IMR-90 (cell line): ENCODE measurements at places on chromosomes 7 and 10. TPM values are rescaled to one million over a fixed set of nuclear protein-coding genes. Genes with fewer than 3 reads are reported as not detected.
A peak's percentile ranks its signal among the peaks of the same experiment; 100 is the strongest.

The CLDN4 gene
- total RNA-seq = 2.9 and 3.9 TPM in 2 replicates

The CALHM3 gene
- not detected in 2 replicates for total RNA-seq

DNA sequence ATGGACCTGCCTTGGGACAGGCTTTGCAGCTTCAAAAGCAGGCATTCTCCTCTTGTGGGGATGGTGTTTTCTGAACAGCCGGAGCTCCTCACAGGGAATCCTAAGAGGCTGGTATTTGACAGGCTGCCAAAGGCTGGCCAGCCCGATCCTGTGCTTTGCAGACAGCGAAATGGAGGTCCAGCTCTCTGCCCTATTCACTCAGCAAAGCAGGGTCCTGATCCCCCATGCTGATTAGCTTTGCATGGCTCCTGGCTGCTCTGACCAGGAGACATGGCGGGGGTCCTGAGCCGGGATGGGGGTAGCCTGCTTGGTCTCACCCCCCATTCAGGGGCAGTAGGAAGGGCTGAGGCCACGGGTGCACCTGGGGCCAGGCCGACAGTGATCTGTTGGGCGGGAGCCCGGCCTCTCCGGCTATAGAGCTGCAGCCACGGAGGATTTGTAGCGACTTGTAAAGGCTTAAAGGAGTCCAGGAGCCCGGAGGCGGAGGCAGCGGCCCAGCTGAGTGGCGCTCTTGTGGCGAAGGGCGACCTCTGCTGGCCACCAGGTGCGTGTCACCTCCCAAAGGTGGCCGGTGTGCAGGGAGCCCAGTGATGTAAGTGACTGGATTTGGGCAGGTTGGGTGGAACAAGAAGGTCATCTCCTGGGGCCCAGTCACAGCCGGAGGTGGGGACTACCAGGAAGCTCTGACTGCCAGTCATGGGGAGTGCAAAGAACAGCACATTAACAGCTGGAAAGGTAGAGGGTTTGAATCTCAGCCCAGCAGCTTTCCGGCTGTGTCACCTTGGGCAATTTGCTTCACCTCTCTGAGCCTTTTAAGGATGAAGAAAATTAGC is 126.5 kb downstream of the ZMIZ1 start:
- DNase-seq = peak; percentile 81

DNA sequence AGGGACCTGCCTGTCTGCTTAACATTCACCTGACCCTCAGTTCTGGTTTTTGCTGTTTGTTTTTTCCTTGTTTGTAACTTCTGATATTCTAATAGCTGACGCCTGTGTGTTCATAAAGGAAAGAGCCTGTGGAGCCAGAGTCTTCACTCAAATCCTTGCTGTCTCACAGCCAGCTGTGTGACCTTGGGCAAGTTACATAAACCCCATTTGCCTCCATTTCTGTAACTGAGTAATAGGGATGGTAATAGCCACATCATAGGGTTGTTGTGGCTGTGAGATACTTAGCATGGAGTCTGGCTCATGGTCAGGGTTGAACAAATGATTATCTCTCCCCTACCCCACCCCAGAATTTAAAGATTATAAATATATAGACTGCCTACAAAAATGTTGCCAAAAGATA is 27.0 kb downstream of the WBP1L start:
- peak; percentile 61 for DNase-seq

DNA sequence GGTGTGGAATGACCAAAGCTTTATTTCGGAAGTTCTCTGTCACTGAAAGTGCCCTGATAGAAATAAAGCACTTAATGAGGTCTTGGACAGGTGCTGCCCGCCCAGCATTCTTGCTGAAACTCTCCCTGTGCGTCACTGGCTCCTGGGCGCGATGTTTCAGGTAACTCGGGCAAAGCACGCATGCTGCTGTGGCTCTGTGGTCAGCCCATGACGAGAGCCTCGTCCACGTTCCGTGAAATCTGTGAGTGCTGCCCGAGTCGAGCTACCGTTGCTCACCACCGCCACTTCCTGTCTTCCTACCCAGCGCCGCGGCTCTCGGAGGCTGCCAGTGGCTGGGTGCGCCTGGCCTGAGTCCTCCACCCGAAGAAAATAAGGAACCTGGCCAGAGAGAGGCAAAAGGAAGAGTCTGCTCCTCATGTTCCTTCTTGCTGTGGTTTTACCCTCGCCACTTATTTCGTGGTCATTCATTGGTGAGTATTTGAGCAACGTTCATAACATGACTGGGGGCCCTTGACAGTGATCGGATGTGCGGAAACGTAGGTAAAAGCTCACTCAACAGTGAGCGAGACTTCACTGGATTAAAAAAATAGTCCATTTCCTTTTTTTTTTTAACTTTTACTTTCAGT is 95.5 kb downstream of the MAP3K8 start:
- DNase-seq = no peak

GRCh38 chr7:120097020-120097419 is 176.0 kb upstream of the KCND2 start:
- no peak for DNase-seq
